Stimulated activated CD4-positive, alpha-beta T cell treated with anti-CD3 and anti-CD28 coated beads, TNF-alpha, amount 100 ng/mL, for 4 hours (primary cell): ENCODE measurements at places on chromosomes 5 and 9.

GRCh38 chr5:100905259-100905914, 2.3 kb upstream of the ST8SIA4 start:
- DNase-seq = no peak

DNA sequence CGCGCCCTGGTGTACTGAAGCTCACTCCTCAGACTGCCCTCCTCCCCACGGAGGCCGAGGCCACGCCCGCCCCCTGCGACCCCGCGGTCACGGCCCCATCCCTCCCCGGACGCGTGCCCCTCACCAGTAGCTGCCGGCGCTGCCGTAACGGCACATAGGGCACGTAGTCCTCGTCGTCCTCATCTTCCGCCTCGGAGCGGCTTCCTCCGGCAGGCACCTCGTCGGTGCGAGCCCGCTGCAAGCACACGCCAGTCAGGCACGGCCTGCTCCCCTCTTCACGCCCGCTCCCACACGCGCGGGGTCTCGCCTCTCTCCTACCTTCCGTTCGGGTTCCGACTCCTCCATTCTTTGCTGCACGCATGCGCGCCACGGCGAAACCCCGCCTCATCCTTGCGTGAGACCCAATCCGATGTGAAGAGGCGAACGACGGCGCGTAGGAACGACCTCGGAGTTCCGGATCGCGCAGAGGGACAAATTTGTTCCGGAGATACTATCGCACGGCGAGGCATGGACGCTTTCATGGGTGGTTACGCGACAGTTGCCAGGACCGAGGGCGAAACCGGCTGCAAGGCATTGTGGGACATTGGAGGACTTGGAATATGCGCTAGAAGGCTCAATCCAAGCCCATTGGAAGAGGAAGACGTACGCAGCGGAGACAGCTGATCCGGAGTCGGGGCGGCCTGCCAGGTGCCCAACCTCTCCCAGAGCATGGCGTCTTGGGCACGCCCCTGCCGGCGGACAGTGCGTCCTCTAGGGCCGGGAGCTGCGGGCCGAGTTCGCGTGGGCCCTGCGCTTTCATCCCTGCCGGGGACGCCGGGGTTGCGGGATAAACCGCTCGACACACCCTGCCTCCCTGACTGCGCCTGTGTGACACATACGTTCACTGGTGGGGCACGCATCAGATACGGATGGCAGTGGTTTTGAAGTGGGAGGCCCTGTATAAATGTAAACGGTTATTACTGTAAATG, at the start of gene DDX41:
Gene DDX41, minus strand, starts transcription at position 361 of the 968 bp plus-strand sequence. Its CDS starts 16 bp downstream, at position 345.
- DNase-seq = peak; percentile 88

- DNase-seq = no peak
Observed at GRCh38 chr5:55411876-55412275, 104.1 kb downstream of the MTREX start.

- no peak for DNase-seq
Observed at GRCh38 chr5:164355267-164355830, 849.9 kb downstream of the MAT2B start.

- no peak for DNase-seq
Observed at GRCh38 chr5:74412066-74412465, 228.5 kb downstream of the ENC1 start.

DNA sequence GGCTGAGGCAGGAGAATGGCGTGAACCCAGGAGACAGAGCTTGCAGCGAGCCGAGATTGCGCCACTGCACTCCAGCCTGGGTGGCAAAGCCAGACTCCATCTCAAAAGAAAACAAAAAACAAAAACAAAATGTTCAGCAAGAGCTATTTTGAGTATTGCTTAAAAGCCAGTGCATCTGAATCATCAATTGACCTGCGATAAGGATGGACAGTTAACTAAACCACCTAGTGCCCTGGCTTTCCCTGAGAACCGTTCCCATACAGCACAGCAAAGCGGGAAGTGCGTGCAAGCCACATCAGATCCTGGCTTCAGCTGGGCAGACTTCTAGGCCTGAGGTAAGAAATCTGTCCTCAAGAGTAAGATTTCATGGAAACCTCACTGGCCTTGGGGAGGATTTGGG, 2.7 kb downstream of the DYNC2I2 start:
- no peak for DNase-seq

DNA sequence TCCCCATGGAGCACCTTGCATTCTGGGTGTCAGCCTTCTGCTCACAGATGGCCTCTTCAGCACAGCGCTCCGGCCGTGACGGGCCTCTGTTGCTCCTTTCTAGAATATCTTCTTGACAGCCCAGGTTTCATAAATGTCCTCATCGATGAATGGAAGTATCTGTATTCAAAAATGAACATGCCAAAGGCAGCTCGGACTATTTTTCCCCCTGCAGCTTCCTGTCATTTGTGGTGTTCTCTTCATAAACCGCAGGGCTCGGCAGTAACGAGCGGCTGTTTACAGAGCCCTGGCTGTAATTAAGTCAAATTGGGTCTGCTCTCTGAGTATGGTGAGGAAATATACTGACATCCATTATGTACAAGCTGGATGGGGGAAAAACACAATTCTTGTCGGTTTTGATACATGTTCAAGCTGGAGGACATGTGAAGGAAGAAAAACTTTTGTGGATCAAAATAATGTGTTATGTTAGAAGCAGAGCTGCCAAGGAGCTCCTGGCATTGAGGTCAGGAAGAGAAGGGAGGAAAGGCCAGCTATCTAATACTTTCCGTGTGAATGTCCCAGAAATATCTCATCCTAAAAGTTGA, 154.1 kb upstream of the CD180 start:
- DNase-seq = no peak
